ENCODE measurements at places on chromosomes 2 and 18. TPM values are rescaled to one million over a fixed set of nuclear protein-coding genes. Genes with fewer than 3 reads are reported as not detected.

ANKRD30B gene
- polyA plus RNA-seq, result not detected

DTNB gene
- 11.5 TPM for polyA plus RNA-seq

GPR35 gene
- polyA plus RNA-seq, result 0.18 TPM

DSEL gene
- polyA plus RNA-seq, result 2.0 TPM

TDRD15 gene
- polyA plus RNA-seq, result not detected

CPLX4 gene
- polyA plus RNA-seq, result not detected

PUM2 gene
- polyA plus RNA-seq, result 34.6 TPM

All from endothelial cell of umbilical vein (primary cell).